ENCODE measurements at places on chromosomes 12 and 14.

- no peak for DNase-seq
Observed at GRCh38 chr12:108332791-108333382, 6.2 kb downstream of the CMKLR1 start.

DNA sequence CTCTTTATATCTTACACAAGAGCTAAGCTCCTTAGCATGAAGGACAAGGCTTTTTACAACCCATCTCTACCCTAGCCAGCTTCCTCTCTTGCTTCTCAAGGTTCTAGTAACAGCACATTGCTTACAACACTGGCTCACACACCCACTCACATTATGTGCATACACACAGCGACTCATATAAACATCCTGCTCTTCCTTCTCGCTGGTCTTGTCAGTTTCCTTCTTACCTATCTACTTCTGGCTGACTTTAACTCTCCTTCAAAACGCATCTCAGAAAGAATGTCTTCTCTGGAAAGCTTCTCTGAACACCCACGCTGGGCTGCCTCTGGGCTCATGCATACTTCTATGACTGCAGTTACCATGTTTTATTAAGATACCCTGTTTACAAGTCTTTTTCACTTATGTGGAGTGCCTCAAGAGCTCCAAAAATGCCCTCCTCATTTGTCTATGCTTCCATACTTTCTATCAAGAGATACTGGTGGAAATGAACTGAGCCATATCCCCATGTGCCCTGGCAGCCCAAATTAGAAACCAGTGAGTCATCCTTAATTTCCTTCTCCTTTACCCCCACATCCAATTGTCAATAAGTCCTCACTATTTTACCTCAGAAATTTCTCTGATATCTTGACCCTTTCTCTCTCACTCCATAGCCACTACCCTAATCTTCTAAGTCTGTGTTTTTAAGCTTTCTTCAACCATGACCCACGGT, 126.9 kb upstream of the KRAS start:
- no peak for DNase-seq

GRCh38 chr14:86646696-86647690, 1117.0 kb downstream of the FLRT2 start:
- DNase-seq, result no peak

DNA sequence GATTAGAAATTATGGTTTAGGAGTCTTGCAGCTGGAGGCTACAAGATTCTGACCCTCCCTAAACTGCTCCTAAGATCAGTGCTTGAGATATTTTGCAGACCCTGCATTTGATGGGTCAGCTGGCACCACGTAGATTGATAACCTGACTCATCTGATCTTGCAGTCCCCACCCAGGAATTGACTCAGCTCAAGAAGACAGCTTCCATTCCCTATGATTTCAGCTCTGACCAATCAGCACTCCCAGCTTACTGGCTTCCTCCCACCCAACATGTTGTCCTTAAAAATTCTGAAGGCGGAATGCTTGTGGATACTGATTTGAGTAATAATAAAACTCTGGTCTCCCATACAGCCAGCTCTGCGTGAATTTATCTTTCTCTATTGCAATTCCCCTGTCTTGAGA, 23.2 kb upstream of the MTHFD1 start:
- no peak for DNase-seq

GRCh38 chr12:86741531-86741930, 485.3 kb upstream of the MGAT4C start:
- no peak for DNase-seq

- DNase-seq, result no peak
Observed at GRCh38 chr12:93419388-93420034, 22.2 kb downstream of the UBE2N start.

DNA sequence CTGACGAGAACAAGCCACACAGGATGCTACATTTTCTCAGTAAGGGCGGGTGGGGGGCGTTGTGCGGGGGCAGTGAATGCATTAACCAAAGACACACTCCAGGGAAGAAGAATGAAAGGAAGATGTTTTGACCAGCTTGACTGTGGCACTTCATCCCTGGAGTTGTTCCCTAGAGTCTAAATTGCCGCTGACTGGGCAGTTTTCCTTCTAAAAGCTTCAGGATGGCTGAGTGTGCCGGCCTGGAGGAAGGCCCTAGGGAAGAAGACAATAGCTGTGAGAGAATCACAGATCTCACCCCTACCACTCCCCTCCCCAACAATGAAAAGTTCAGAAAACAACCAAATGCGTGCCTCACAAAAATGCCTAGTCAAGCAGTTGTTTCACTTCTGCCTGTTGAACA, 67.2 kb downstream of the NKX2-1 start:
- no peak for DNase-seq

DNA sequence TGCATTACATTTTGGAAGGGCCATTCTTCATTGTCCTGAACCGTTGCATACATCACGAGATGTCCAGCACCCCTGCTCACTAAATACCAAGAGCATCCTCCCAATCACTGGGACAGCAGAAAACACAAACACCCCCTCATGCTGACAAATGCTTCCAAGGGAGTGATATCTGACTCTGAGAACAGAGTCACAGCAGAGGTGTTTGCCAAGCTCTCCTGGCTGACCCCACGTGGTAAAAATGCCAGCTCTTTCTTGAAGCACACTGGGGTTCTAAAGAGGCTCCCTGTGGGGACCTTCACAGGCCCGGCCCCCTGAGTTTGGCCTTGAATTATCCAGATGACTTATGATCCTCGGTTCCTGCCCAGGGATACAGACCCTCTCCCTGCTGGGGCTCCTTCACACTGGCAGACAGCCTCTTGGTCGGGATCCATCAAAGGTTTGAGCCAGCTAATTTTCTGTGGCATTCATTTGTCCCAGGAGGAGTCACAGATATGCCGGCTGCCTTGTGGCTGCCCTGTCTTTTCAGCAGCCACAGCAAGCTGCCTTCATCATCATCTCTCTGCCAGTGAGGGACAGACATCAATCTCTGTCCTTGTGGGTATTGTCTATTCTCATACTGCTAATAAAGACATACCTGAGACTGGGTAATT, 43.1 kb upstream of the PSMC1 start:
- no peak for DNase-seq

DNA sequence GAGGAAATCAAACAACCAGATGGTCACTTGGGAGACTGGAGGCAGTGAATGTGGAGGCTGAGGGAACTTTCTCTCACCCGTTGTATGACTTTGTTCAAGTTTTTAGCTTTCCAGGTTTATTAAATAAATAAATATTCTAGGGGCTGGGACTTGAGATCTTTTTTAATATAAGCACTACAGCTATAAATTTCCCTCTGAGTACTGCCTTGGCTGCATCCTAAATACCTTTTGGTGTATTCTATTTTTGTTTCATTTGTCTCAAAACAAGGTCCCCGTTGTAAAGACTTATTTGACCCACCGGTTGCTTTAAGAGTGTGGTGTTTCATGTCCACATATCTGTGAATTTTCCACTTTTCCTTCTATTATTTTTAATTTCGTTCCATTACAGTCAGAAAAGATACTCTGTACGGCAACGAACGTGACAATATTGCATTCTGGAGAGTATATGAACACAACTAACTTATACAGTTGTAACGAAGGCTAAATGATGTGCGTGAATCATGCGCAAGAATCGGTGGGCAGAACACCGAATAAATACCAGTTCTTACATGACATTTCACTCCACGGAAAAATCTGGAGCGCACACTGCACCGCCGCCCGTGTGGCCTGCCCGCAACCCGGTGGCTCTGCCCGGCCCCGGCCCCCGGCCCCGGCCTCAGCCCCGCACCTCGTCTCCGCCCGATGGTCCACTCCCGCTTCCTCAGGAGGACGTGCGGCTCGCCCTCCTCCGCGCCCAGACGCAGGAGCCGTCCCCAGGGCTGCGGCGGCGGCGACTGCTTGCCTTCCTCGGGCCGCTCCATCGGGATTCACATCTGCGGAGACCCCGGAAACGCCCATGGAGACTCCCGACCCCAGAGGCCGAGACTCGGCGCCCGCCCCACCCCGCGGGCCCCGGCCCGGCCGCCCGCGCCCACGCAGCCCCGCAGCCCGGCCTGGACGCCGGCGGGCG, 602 bp downstream of the CHFR start:
- no peak for DNase-seq

DNA sequence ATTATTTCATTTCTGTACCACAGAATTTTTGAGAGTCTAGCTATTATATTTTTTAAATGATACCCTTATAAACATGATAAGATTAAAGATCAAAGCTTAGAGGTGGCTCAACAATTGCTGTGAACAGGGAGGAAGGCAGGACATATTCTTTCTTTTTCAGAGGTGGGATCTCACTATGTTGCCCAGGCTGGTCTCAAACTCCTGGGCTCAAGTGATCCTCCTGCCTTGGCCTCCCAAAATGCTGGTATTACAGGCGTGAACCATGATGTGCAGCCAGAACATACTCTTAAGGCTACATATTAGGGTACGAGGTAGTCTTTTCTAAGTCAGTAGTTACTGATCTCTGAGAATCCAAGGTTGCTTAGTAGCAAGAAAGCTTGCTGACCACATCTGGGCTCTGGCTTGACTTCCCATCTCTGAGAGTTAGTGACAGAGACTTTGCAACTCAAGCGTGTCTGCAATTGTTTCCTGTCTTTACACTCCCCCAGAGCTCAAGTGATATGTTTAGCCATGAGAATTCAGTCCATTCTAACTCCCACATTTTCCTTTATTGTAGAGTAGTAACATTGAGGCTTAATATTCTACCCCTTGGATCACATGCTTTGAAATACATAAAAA, 8.6 kb downstream of the RAB5B start:
- DNase-seq, result no peak

All from T-helper 2 cell (primary cell).